ENCODE measurements at places on chromosomes 6 and 20. TPM values are rescaled to one million over a fixed set of nuclear protein-coding genes. Genes with fewer than 3 reads are reported as not detected.

DNA sequence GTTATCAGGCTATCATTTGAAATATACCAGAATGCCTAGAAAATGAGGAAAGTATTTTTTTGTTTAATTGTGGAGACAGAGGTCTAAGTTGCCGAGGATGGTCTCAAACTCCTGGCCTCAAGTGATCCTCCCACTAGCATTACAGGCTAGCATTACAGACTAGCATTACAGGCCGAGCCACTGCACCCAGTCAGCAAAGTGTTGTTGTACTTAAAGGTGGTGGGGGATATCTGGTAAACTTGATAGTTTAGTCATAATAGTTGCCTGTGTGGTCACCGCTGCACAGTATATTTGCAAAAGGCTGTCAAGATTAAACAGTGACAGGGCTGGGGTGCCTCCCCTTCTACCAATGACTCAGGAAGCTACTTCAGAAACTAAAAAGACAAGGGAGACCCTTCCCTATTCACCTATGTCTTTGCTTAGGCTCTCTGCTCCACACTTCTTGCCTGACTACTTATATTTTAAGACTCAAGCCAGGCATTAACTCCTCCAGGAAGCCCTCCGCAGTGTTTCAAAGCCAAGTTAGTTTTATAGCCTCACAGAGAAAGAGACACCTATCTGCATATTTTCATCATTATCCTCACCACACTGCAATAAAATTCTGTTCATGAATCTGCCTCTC lies 3.1 kb upstream of the AKIRIN2 start:
- no peak for DNase-seq

Gene ZNF165
- 0.42 TPM for total RNA-seq

GRCh38 chr6:166751051-166751595 lies 124.1 kb upstream of the RPS6KA2 start:
- DNase-seq = no peak

- no peak for DNase-seq
Measured at GRCh38 chr6:111754423-111754822, 118.8 kb downstream of the FYN start.

Gene NRSN1
- total RNA-seq = not detected

- DNase-seq = no peak
Measured at GRCh38 chr20:2212456-2213015, 83.3 kb upstream of the TGM3 start.

- DNase-seq = no peak
Measured at GRCh38 chr6:129513471-129513870, 196.5 kb downstream of the ARHGAP18 start.

- no peak for DNase-seq
Measured at GRCh38 chr20:50967586-50967985, 9.0 kb downstream of the MOCS3 start.

GRCh38 chr6:78810698-78811097 lies 56.7 kb upstream of the IRAK1BP1 start:
- no peak for DNase-seq

Gene TMEM244
- total RNA-seq = not detected

DNA sequence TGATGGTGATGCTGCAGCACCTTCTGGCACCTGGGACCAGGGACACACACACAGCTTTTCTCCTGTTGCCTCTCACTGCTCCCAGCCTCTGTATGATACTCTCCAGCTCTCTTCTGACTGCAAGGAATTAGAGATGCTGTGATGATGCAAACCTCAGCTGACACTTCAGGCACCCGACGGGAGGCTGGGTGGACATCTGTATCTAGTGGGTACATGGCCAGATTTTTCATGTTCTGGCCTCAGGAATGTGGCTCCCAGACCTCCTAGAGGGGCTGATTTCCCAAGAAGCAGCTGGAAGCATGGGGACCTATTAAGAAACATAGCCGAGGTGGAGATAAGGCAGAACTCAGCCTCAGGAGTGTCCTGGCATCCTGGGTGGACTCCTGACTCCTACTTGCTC lies 6.8 kb upstream of the EPB41L1 start:
- DNase-seq = no peak

Gene HLA-DRA
- 620 TPM for total RNA-seq

Gene DEFB119
- not detected for total RNA-seq

- no peak for DNase-seq
Measured at GRCh38 chr6:5094327-5094726, 9.2 kb downstream of the PPP1R3G start.

GRCh38 chr20:54535033-54535432 lies 59.6 kb downstream of the DOK5 start:
- DNase-seq = no peak

- no peak for DNase-seq
Measured at GRCh38 chr6:115896538-115897129, 164.1 kb downstream of the FRK start.

DNA sequence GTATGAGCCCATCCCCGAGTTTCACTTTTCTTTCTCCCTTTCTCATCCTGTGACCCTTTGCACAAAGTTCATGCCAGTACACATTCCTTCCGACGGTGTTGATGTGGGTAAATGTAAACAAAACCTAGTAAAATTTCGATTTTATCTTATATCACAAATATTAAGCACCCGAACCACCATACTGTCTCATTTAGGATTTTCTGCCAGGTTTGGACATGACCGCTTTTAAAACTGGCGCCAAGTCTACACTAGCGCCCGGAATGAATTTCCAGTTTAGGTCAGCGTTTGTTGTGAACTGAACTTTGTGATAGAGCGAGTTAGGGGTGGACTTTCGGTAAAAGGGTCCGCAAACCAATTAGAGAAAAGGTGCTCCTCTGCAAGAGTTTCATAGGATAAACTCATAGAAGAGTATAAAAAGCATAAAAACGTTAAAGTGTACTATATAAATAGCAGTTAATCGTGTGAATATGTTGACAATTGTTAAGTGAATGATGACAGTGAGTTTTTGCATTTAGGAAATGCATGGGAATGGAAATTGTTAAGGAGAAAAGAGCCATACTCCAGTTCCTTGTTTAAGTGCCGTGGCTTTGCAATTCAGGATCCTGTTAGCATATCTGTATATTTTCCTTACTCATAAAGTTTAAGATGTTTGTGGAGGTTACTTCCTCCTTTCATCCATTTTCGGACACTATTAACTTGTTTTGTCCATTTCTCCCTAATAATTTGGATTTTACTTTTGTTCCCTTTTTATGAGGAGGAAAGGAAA lies 937 bp downstream of the AKAP7 start:
- DNase-seq = peak; percentile 33

Gene USP49
- total RNA-seq = 9.6 TPM

DNA sequence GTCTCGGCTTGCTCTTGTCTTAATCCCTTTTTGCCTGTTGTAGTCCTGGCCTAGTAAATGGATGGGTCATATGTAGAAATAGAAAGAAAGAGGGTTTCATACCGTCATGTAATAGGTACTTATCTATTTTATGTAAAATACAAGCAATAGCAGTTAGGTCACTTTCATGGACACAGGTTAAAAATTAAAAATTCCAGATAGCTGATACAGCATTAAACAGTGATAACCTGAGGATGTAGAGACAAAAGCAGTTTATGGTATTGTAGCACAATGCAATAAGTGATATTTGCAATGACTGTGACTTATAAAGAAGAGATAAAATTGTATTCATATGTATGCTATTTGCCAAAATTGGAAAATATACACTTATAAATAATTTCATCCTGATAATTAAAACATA lies 96.9 kb downstream of the CCDC170 start:
- no peak for DNase-seq

Gene C6orf52
- not detected for total RNA-seq
